ENCODE measurements at places on chromosomes 6 and 20.

- no peak for DNase-seq
Observed at GRCh38 chr6:147983581-147984366, 358.9 kb upstream of the SASH1 start.

- no peak for DNase-seq
Observed at GRCh38 chr6:131572686-131573415, at the start of gene ARG1. Gene ARG1, plus strand, starts transcription at chr6:131573226. Its CDS starts 57 bp downstream, at chr6:131573283.

- DNase-seq, result no peak
Observed at GRCh38 chr6:169335301-169335700, 81.7 kb upstream of the THBS2 start.

- no peak for DNase-seq
Observed at GRCh38 chr6:1601158-1602048, 8.3 kb upstream of the FOXC1 start.

DNA sequence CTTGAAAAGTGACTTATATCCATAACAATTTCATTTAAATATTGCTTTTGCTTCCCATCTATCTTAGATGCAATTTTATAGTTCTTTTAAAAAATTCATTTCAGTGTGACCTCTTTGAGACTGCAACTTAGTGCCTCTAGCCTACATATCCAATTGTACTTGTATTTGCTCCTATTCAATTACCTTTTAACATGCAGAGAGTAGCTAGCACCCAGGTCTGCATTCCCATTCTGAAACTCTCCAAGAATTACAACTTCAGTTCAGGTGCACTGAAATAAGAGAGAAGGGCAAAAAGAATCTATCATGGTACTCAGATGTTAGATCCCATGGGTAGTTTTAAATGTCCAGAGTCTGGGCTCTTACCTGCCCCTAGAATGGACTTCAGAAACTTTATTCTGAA is 765.4 kb upstream of the SLC35B3 start:
- DNase-seq, result no peak

DNA sequence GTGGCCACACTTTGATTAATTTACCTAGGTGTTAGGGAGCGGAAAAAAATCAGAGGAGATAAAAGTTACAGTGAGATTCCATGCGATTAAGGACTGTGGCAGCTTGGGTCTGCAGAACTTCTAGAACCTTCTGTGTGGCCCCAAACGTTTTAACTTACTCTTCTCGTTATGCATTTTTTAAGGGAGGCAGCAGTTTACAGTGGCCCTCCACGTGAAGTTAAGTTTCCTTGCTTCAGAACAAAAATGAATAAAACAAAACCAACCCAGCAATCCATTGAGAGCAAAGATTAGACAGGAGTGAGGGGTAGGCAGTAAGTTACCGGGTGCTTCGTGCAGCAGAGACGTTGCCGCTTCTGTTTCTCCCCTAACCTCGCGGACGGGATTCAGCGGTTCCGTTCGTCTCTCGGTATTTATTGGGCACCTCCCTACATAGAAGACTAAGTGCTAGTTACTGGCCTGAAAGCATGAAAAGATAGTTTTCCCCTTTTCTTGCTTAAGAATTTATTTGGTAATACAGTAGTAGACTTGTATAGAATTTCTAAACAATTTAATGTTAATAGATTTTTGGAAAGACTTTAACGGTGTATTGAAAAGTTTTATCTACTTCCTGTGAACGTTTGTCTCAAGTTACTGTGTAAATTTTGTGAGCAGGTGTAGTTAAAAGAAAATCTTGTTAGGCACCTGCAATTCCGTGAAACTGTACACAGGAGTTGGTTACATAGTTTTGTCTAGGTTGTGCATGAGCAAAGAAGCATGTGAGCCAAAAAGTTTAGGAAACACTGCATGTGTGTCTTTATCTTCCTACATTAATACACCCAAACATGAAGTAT is 1.1 kb downstream of the BAG2 start:
- DNase-seq, result peak; percentile 12

DNA sequence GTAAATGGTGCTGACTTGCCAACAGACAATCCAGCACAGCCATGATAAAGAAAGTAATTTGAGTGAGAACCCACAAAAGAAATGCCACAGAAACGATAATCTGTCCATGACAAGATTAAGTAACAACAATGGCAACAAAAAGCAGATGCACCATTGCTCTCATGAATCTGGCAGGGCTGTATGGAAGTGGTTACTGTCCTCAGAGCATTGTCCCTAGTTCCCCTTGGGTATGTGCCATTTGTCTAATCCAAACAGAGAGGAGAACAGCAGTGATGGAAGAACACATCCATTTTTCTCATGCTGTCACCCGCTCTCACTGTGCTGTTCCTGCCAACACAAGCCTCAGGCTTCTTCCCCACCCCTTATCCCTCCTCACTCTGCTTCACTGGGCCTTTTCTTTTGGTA is 65.8 kb downstream of the REV3L start:
- DNase-seq, result no peak

GRCh38 chr20:23192469-23192868 is 106.3 kb upstream of the CD93 start:
- DNase-seq, result no peak

DNA sequence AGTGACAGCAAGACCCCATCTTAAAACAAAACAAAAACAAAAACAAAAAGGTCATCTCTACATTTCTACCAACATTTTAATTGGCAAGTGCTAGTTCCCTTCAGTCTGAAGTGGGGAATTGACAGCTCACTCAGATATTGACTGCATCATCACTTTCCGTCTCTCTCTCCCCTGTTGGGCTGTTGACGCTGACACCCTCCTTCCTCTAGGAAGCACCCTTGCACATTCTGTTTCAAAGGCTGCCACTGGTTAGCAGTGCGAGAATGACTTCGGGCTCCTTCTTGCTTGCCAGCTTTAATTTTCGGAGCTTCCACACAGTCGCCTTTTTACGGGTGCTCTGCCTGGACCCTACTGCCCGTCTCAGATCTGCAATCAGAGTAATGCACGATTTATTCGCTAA is 96.6 kb upstream of the INSM1 start:
- DNase-seq, result no peak

GRCh38 chr6:70231311-70231710 is 71.6 kb downstream of the COL9A1 start:
- DNase-seq, result no peak

DNA sequence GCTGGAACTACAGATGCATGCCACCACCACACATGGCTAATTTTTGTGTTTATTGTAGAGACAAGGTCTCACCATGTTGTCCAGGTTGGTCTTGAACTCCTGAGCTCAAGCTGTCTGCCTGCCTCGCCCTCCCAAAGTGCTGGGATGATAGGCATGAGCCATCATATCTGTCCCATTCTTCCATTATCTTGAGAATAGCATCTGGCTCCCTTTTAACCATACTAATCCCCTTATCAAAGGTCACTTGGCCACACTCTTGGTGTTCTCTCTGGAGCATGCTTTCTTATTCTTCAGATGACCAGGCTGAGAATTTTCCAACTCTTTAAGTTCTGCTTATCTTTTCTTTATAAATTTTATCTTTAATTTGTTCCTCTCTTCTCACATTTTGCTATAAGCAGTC is 15.9 kb upstream of the TRERF1 start:
- no peak for DNase-seq

DNA sequence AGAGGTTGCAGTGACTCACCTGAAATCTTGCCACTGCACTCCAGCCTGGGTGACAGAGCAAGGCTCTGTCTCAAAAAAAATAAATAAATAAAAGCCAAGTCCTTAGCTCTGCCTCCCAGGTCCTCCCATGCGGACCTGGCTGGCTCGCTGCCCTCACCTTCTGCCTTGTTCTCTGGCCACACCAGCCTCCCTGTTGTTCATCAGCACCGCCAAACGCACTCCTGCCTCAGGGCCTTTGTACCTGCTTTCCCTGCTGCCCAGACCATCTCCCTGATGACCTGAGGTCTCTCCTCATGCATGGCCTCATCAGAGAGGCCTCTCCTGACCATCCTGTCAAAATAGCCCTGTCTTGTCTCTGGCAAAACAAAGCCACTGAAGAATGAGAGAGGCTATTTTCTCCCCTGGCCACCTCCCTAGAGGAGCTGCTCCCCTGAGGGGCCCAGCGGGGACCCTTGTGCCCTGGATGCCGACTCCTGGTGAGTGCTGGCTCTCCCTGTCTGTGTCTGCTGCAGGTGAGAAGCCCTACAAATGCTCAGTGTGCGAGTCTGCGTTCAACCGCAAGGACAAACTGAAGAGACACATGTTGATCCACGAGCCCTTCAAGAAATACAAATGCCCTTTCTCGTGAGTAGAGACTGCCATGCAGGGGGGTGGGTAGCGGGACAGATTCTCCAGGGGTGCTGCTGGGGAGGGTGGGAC is 22.6 kb upstream of the CHMP4B start:
- no peak for DNase-seq

DNA sequence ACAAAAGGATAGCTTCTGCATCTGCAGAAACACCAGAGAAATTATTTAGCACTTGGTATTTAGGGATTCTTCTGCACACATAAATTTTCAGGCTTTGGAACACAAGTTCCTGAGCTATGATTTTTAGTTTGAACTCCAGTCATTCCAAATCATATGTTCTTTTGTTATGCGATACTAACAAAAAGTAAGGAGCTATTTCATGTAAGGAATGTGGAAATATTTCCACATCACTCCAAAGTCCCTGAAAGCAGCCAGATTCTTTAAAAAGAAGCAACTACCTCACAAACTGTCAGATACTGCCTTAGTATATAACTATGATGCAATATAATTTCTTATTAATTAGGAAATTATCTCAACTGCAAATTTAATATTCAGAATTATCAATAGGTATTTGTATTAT is 106.9 kb downstream of the RNGTT start:
- DNase-seq, result no peak

- no peak for DNase-seq
Observed at GRCh38 chr20:7155282-7155681, 387.8 kb downstream of the BMP2 start.

- no peak for DNase-seq
Observed at GRCh38 chr6:129267028-129267427, 384.1 kb downstream of the LAMA2 start.

GRCh38 chr6:128493877-128494276 is 26.5 kb downstream of the PTPRK start:
- no peak for DNase-seq

DNA sequence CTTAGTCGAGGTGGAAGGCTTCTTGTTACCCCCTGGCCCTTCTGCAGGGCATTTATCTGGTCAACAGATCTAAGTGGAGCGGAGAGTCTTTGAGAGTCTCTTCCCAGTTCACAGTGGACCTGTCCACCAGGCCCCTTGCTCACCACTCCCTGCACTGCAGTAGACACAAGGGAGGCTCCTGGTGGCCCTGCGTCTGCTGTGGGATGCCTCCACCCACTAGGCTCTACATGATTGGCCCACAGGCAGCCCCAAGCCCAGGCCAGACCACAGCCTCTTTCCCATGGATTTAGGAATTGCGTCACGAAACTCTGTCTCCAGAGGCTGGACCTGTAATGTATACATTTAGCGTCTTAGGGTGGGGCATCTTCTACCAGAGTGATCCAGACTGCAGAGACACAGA is 28.4 kb downstream of the TBC1D7 start:
- DNase-seq, result no peak

DNA sequence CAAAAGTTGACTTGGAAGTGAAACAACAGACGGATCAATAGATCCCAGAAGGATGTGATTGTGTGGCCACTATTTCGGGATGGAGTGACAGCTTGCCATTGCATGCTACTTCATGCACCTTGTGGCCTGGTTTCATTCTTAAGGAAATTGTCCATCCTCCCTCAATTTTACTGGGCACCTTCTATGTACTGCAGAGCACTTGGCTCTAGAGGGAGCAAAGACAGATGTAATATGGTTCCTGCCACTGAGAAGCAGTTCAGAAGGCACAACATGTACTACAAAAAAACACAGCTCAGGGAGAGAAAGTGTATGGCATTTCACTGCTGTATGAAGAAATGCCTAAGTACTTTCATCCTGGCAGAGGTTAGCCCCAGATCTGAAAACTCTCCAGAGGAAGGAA is 91.9 kb downstream of the FOXA2 start:
- no peak for DNase-seq

- DNase-seq, result no peak
Observed at GRCh38 chr6:17278289-17279063, 2.7 kb upstream of the RBM24 start.

DNA sequence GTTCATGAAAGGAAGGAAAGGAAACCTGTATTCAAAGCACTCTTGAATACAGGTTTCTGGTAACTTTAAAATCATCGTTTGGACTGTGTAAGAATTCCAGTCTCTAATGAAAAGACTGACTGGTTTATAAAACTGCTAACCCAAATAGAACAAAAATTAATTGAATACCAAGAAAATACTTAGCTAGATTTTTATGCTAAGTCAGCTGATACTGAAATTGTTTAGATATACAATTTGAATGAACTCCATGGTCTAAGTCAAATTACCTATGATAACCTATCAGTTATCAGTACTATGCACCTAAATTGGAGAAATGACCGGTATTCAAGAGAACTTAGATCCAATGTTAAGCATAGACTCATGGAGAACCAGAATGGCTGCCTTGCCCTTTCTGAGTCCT is 338.3 kb downstream of the RNF144B start:
- DNase-seq, result no peak

- DNase-seq, result no peak
Observed at GRCh38 chr6:156978948-156979347, 201.8 kb downstream of the ARID1B start.
